Activated T-helper 2 cell treated with anti-CD3 and anti-CD28 coated beads, Interferon-gamma antibody, Interleukin-2, Interleukin-4, amounts not matched to agents 10 μg/mL and 5 μg/mL and 100 μg/mL, durations not matched to agents 14 hours and 24 hours and 36 hours (primary cell): ENCODE measurements at places on chromosomes 16 and 17.

DNA sequence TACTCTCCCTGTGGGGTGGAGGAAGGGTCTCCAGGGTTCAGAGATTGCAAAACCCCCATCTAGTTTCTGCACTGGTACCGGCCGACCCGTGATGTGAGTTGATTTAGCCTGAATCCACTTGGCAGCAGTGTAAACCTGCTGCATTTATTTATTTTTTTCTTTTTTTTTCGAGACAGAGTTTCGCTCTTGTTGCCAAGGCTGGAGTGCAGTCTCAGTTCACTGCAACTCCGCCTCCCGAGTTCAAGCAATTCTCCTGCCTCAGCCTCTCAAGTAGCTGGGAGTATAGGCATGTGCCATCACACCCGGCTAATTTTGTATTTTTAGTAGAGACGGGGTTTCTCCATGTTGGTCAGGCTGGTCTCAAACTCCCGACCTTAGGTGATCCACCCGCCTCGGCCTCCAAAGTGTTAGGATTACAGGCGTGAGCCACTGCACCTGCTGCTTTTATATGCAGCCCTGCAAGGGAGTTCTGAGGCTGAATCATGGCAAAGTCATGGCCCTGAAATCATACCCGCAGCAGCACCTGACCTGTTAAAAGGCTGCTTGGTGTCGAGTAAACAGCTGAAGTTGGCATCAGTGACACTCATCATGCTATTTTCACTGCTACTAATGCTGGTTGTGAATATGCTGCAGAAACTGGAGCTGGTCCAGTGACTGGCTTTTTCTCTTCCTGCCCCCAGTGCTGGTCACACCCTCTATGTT lies 21.4 kb downstream of the DEXI start:
- DNase-seq: no peak

- DNase-seq: no peak
Measured at GRCh38 chr16:60120586-60120985, 1386.5 kb upstream of the GOT2 start.

- DNase-seq: no peak
Measured at GRCh38 chr17:6903326-6903900, 71.9 kb upstream of the TEKT1 start.

GRCh38 chr16:72845322-72846020 lies 202.5 kb downstream of the ZFHX3 start:
- no peak for DNase-seq

- DNase-seq: peak; percentile 70
Measured at GRCh38 chr16:11076259-11077018, 132.1 kb downstream of the CLEC16A start.

DNA sequence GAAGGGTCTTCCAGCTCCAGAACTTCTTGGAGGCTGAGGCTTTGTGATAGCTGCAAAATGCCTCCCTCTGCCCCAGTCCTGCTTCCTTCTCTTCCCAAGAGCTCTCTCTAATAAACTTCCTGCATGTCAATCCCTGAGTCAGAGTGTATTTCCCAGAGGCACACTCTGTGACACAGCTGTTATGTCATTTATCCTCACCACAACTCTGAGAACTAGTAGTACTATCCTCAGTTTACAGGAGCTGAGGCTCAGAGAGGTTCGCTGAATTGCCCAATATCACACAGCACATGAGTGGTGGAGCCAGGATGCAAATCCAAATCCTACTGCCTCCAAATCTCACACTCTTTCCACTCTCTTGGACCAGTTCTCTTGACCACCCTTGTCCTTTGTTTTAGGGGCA lies 20.0 kb downstream of the UNC45B start:
- no peak for DNase-seq

GRCh38 chr16:77298418-77299360 lies 99.5 kb downstream of the SYCE1L start:
- DNase-seq: no peak

- DNase-seq: no peak
Measured at GRCh38 chr17:57578608-57579225, 166.4 kb downstream of the CCDC182 start.

GRCh38 chr16:2027024-2028010 lies 615 bp downstream of the NHERF2 start:
- no peak for DNase-seq

DNA sequence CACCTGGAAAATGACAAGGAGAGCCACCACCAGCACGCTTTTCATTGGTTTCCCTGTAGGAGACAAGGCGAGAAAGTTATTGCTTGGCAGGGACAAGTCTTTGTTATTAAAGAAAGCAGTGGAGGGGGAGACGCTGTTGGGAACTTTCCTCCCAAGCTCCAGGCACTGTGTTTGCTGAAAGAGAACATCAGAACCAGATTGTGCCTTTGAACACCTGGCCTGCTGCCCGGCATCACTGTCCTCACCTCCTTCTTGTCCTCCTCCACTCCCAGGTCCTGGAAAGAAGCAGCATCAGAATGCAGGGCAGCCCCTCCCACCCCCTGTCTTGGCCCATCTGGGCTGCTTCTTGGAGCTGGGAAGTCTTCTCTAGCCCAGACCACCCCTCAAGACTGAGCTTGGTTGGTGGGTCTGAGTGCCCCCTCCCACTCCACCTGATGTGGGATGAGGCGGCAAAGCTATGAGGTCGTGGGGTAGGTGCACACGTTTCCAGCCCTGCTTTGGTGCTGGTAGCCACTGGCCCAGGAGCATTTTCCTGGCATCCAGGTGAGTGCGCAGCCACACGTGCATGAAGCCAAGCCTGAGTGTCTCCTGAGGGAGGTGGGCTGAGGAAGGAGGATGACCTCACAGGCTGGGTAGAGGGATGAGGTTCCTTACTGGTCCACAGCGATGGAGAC lies 6.2 kb downstream of the CCR7 start:
- peak; percentile 6 for DNase-seq

- no peak for DNase-seq
Measured at GRCh38 chr17:71798701-71799100, 322.1 kb upstream of the SOX9 start.

DNA sequence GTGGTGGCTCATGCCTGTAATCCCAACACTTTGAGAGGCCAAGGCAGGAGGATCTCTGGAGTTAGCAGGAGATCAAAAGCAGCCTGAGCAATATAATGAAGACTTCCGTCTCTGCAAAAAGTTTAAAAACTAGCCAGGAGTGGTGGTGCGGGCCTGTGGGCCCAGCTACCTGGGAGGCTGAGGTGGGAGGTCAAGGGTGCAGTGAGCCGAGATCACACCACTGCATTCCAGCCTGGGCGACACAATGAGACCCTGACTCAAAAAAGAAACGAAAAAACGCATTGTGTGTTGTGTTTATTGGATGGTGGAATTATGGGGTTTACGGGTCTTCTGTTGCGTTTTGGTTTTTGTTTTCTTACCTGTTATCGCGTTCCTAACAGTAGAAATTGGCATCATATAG lies 863 bp upstream of the DDX19A start:
- DNase-seq: no peak

GRCh38 chr16:84818989-84819643 lies 669 bp upstream of the CRISPLD2 start:
- DNase-seq: no peak

GRCh38 chr17:65079489-65079900 lies 23.0 kb upstream of the GNA13 start:
- no peak for DNase-seq

DNA sequence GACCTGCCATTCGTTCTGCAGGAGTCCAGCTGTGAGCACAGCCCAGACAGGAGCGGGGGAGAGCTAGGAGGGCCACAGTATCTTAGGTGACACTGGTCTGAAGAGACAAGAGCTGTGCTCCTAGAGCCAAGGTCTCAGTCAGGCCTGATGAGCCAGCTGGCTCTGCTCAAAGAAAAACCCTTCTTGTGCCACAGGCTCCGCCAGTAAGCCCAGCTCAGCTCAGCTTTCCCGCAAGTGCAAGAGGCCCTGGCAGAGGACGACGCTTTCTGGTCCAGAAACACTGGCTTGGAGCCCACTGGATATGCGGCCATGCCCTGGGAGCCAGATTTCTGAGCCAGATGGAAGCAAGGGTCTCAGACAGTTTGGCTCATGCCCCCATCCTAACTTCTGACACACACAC lies 23.9 kb downstream of the PEMT start:
- no peak for DNase-seq

DNA sequence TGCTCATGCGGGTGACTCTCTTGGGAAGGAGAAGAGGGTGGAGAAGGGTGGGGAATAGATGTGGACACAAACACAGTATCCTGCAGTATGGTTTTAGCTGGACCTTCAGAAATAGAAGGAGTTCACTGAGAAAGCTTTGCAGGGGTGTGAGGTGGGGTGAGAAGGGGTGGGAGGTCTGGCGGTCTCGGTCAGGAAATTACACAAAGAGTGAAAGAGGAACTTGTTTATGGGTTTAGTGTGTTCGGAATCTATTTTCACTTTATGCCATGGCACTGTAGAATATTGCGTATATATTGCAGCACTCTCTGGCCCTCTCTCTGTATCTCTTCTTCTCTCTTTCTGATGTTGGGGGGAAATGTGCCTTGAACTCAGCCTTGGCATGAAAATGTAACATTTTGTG lies 148.2 kb upstream of the GOT2 start:
- no peak for DNase-seq

- no peak for DNase-seq
Measured at GRCh38 chr16:57388359-57389086, 16.0 kb upstream of the CCL17 start.

DNA sequence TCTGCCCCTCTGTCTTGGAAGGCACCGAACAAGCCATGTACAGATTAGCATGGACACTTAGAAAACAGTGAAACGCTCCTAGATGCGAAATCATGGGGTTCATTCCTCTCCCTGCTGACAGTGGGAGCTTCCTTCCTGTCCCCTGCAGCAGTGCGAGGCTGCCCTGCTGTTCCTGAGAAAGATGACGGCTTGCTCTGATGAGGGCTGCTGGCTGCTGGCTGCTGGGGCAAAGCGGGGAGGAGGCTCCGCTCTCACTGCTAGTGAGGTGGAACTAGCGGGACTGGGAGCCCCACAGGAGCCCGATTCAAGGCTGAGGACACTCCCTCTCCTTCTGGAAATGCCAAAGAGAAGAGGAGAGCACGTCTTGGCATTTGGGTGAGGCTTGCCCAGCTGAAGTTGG lies 25.9 kb upstream of the CACNG4 start:
- DNase-seq: no peak

DNA sequence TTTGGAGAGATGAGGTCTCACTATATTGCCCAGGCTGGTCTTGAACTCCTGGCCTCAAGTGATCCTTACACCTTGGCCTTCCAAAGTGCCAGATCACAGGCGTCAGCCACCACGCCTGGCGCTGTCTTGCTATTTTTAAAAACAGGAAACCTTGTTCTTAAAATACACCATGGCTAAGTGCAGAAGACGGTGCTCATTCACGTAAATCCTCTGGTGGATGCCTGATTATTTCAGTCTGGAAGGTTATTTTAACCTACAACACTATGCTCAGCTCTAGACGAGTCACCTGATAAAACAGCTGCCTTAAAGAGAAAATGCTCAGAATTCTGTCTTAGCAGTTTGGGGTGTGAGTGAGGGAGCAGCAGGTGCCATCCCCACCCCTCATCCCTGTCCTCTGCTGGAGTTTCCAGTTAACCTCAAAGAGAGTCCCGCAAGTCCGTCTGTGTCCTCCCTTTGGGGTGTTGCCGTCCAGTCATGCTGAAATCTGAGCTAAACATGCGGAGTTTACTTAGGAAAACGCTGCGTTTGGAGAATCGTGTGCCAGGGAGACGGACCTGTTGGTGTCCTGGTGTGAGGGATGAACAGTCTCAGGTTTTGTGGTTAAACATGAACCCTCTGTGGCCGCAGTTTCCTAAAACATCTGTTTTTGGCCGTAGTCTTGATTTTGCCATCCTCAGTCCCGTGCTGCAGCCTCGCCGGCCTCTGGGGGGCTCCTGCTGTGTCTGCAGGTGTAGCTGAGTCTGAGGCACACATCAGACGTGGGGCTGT lies 17.1 kb downstream of the SPG7 start:
- no peak for DNase-seq

DNA sequence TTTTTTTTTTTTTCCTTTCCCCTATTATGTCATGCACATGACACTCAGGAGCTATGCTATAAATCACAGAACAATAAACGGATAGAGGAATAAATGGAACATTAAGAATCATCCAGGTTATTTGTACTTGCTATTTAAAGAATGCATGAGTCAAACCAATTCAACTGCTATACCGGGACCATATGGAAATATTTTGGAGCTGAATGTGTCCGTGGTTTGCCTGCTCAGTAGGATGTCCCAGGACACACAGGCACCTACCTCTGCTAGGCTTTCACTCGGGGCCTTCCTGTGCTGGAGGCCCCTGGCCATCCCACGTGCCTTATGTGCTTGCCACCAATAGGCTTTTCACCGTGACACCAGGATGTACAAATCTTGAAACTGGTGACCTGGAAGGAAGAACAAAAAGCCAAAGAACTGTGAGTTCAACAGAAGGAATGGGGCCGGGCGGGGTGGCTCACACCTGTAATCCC lies 15.3 kb upstream of the SEC14L1 start:
- no peak for DNase-seq

GRCh38 chr17:8409966-8410882 lies 12.6 kb upstream of the RNF222 start:
- DNase-seq: peak; percentile 66

- no peak for DNase-seq
Measured at GRCh38 chr16:85446951-85447692, 166.0 kb upstream of the GSE1 start.

DNA sequence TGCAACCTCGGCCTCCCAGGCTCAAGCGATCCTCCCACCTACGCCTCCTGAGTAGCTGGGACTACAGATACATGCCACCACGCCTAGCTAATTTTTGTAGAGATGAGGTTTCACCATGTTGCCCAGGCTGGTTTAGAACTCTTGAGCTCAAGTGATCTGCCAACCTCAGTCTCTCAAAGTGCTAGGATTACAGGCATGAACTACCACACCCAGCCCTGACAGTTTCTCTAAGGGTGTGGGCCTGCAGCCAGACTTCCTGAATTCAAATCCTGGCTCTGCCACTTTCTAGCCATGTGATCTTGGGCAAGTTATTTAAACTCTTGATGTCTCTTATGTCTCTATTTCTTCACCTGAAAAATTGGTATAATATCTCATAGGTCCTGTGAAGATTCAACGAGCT lies 5.6 kb downstream of the CUEDC1 start:
- no peak for DNase-seq

GRCh38 chr17:49631496-49631895 lies 46.4 kb downstream of the SPOP start:
- DNase-seq: no peak

DNA sequence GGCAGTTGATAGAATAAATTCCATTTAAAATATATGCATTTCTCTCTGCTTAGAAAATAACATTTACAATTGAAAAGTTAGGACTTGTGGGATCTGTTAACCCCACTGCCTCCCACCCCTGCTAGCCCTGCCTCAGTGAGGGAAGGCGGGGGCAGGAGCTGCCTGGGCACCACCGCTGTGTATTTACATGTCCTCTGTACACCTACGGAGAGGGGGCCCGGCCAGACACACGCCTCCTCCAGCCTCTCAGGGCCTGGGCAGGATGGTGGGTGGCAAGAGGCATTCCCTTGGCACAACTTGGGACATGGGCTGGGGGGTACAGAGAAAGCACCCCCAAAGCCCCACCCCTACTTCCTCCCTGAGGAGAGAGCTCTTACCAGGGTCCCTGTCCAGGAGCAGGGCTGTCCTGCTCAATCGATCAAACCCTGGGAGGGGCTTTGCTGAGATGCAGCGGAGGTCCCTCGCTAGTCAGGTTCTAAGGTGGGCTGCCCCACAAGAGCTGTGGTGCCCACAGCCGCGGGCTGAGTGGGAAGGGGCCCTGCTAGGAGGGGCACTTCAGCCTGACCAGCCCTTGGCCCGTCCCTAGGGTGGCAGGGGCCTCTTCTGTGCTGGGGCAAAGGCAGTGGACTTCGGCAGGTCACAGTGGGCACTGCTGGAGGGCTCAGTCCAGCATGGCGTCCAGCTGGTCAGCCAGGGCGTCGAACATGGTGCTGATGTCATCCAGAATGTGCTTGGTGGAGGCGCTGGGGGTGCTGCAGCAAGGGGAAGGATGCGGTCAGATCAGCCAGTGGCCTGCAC lies 14.7 kb downstream of the CASKIN2 start:
- no peak for DNase-seq
